ENCODE measurements at places on chromosomes 5 and 9.

DNA sequence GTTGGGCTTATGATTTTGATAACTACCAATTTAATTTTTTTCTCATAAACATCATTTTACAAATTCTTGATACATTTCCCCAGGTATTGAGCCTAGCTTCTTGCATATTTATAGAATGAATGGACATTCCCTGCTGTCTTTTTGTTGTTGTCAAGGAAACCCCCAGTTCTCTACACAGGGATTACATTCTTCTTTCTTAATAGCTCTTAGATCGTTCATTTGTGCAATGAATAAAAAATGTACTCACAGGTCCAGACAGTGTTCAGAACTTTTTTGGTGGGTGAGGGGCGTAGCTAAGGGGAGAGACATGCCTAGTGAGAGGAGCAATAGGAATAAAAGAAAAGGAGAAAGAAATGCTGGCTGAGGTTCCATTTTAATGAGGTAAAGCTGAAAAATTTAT, 58.6 kb downstream of the VCAN start:
- no peak for DNase-seq

DNA sequence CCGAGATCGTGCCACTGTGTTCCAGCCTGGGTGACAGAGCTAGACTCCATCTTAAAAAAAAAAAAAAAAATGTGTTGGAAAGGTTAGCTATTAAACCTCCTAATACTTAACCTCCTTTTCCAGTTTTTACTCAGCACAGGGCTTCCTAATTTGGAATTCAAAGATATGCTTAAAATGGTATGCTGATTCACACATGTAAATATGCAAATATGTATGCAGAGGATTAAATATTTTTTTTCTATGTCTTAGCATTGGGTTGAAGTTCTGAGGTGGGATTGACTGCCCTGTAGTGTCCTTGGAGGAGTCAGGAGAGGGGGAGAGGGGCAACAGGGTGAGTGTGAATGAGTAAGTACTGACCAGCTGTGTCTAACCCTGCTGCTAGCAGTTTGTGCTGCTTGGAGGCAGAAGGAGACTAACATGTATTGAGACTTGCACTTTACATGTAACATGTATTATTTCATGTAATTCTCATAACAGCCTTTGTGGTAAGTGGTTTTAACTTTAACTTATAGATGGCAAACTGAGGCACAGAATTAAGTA, 63.2 kb downstream of the SLC44A1 start:
- DNase-seq: no peak

GRCh38 chr9:16879416-16879815, 8.9 kb upstream of the BNC2 start:
- no peak for DNase-seq

GRCh38 chr9:29348999-29349398, 1775.7 kb upstream of the C9orf72 start:
- no peak for DNase-seq

DNA sequence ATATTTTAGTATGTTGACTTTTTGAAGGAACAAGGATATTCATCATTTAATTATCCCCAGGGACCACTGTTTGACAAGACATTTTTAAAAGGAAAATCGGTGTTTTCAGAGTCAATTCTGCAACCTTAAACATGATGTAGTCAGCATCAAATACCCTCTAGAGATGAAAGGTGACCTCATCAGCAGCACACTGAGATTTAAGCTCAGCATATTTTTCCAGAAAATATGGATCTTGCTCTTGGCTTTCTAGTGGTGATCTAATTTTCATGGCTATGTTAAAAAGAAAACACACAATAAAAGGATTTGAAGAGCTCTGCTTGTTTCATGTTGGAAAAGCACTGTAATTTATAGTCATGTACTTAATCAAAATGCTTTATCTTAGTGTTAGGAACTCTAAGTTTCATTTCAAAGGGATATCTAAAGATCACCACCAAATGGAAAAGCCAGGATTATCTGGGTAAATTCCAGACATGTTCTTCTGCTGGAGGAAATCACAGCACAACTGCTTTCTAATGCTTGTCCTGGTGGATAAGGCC, 487.2 kb downstream of the ENC1 start:
- DNase-seq: no peak

DNA sequence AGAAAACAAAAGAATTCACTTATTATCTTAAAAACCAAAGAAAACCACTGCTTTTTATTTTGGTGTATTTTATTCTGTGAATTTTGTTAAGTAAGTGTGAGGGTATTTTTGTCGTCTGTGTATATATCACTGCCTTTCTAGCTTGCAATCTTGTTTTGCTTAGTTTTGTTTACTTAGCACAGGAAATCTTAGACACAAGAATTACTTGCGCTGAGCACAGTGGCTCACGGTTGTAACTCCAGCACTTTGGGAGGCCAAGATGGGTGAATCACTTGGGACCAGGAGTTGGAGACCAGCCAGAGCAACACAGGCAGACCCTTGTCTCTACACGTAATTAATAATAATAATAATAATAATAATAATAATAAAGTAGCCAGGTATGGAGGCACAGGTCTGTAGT, 230.3 kb downstream of the PAPPA start:
- DNase-seq: no peak

DNA sequence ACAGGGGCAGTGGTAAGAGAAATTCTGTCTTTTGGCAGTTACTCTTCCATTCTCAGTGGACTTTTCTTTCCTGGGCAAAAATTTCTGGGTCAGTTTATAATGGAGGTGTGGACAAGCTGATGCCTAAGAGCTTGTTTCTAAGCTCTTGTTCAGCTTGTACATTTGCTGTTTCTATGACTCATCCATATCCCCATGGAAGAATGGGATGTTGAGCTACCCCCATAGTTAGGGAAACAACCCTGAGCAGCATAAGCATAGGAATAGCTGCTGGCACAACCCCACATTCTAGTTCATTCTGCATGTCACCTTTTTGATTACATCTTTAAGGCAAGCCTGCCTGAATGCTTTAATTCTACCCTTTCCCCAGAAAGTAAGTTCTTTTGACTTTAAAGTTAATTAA, 173.3 kb downstream of the PSAT1 start:
- no peak for DNase-seq

DNA sequence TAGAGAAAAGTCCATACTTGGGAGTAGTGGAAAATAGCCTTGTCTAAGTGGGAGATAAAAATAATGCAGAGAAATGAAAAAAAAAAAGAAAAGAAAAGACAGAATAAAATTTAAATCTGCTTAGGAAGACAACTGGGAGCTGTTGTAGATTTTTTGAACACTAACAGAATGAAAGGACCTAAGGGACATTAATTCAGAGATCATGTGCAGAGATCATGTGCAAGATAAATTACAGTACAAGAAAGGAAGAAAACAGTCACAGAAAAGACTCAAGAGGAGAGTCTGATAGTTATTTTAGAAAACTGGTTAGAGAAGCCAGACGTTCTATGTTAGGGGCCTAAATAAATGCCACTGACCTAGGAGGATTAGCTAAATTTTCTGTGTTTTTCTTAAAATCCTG, 1226.8 kb upstream of the NUDT12 start:
- DNase-seq: no peak

DNA sequence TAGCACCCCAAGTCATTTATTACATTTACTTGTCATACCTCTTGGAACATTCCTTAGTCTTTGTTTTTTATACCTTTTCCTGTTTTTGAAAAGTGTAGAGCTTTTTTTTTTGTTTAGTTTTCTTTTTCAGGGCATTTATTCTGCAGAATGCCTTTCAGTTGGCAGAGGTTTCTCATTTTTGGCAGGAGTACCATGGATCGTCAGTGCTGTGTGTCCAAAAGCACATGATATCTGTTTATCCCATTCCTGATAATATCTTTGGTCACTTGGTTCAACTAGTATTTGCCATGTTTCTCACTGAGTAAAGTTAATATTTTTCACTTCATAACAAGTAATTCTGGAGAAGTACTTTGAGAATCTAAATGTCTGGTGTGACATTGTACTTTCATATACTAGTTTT, 10.7 kb downstream of the OGN start:
- no peak for DNase-seq

DNA sequence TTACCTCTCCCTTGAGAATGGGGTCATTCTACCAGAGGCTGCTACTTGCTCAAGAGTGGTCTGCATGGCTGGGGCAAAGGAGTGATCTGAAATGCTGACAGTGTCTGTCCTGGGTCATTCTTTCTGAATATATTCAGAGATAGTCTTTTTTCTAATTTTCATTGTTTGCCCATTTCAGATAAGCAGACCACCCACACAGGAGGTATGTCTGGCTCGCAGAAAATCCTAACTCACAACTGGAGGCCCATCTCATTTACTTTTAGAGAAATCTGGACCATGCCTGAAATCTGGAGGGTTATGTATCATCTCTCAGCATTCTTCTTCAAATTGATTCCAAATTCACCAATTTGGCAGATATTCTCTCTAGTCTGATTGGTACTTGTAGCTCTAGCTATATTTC, 227.6 kb downstream of the SEC61B start:
- no peak for DNase-seq

GRCh38 chr9:20611691-20612287, 10.5 kb downstream of the MLLT3 start:
- no peak for DNase-seq

- DNase-seq: no peak
Observed at GRCh38 chr9:36504156-36504555, 68.5 kb upstream of the MELK start.

GRCh38 chr5:122507581-122507980, 195.5 kb downstream of the SNCAIP start:
- no peak for DNase-seq

DNA sequence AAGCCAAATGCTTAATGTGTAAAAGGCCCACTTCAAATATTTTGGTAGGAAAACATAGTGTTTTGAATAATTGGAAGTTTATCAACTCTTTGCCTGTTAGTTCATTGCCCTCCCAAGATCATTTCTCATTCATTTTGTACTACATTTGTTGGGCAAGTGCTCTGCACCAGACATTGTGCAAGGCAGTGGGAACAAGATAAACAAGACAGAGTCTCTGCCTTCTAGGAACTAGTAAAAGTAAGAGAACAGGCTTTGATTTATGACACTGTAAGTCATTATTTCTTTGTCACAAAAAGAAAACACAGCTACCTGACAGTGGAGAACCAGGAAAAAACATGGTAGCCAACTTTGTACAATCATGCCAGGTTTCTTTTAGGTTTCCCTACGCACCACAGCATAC, 63.7 kb upstream of the PAM start:
- DNase-seq: no peak

DNA sequence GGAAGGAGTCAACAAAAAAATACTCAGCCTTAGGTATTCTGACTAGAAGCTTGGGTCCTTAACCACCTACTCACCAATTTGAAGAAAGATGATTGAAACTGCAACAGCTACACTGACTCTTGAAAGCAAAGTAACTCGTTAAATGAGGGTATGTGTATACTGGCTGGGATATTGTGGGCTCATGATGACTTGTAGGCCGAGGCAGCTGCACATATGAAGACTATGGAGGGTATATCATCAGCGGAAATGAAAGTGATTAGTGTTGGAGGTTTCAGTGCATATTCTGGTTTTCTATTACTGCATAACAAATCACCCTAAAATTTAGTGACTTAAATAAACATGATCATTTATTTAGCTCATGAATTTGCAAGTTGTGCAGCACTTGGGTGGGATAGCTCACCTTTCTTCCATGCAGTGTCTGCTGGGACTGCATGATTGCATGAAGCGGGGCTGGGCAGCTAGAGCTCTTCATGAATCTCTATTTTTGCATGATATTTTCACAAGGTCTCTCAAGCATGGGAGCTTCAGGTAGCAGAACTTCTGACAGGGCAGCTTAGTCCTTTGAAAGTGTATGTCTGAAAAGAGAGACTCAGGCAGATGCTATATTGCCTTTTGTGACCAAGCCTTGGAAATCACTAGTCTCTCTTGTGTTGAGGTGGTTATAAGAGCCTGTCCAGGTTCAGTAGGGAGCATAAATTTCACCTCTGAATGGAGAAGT, 96.1 kb upstream of the CDKN2B start:
- DNase-seq: no peak

GRCh38 chr9:122252796-122253195, 11.8 kb downstream of the RBM18 start:
- no peak for DNase-seq

DNA sequence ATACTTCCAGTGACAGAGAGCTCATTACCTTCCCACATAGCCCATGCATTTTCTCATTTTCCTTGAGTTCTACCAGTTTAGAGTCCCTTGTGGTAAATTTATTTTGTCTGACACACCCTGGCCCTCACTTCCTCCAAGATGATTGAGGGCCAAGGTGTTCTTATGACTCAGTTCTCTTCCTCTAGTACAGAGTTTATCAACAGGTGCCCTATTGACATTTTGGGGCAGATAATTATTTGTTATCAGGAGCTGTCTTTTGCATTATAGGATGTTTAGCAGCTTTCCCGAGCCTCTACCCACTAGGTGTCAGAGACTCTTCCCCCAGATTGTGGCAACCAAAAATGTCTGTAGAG, 7.1 kb downstream of the SLC36A3 start:
- DNase-seq: no peak

GRCh38 chr9:75235632-75236031, 147.3 kb downstream of the OSTF1 start:
- no peak for DNase-seq

DNA sequence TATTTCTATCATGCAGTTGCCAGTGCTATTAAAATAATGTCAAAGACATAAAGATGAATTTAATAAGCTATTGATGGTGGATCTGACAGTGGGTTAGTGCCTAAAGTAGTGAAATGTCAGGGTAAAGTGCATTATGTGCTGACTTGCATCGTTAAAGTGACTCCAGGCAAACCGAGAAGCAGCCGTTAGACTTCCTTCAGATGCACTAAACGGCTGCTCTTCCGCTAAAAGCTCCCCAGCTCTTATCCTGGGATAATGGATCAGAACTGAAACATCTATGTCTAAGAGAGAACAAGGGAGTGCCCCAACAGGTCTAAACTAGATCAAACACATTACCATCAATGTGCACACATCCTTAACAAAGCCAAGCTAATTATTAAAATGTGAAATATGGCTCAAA, 468.2 kb downstream of the NTRK2 start:
- no peak for DNase-seq

GRCh38 chr5:36414869-36415282, 113.2 kb upstream of the RANBP3L start:
- DNase-seq: no peak

DNA sequence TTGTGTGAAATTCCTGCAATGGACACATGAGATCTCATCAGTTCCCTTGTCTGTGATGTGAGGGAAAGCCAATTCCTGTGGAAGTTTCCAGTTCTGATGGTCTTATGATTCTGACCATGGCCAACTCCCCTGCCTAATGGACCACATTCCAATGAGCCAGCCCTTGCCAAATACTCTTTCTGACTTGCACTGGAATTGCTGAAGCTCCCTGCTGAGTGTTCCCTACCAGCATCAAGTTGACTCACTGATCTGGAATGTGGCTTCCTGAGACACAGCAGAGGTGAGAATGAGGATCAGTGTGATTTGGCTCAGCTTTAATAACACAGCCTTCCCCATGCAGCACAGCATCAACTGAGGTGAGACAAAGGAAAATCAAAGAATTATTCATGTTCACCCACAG, 427.8 kb downstream of the KDM4C start:
- DNase-seq: no peak

- DNase-seq: no peak
Observed at GRCh38 chr5:146753641-146754040, 124.9 kb downstream of the PPP2R2B start.

Measured in stimulated activated CD8-positive, alpha-beta memory T cell treated with anti-CD3 and anti-CD28 coated beads, Interleukin-12 subunit alpha, Interleukin-12 subunit beta, amount 100 ng/mL, for 4 hours (primary cell).